ENCODE measurements at places on chromosomes 6 and 20.

- no peak for DNase-seq
Observed at GRCh38 chr6:140303218-140303949, 928.9 kb upstream of the CITED2 start.

GRCh38 chr6:150723857-150724256, 124.2 kb downstream of the PLEKHG1 start:
- DNase-seq = no peak

GRCh38 chr6:125154761-125155135, 1.2 kb downstream of the TPD52L1 start:
- DNase-seq = no peak

DNA sequence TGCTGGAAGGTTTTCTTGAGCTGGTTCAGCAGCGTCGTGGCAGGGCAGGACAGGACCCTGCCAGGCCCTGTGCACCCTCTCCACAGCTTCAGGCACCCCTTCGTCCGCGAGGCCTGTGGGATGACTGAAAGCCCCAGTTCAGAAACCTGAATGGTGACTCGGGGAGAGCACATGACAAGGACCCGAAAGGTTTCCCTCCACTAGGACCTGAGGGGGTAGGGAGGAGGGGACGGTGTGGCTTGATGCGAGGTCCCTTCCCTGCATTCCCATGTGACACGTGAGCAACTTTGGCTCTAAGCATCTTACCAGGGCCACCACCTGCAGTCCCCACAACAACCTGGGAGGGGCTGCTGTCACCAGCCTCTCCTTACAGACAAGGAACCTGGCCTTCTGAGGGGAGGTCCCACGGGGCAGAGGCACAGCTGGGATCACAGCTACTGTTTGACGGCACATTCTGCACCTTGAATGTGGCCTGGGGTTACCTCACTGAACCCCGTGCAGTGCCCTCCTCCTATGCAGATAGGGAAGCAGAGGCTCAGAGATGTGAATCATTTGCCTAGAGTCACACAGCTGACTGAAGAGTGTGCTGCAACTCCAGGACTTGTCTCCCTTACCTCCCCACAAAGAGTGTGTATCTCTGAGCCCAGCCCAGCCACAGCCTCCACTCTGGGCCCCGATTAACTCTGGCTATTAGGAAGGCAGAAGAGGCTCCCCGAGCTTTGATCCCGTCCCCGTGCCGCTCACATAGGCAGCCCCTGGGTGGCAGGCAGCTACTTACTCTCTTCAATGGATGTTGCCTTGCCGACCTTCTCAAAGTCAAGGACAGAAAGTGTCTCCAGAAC, 84.6 kb downstream of the PTPN1 start:
- no peak for DNase-seq

GRCh38 chr20:6130045-6130444, 7.2 kb upstream of the FERMT1 start:
- no peak for DNase-seq

GRCh38 chr20:56616716-56617115, 12.4 kb upstream of the TFAP2C start:
- no peak for DNase-seq

GRCh38 chr6:125924169-125924568, 32.4 kb upstream of the HINT3 start:
- DNase-seq = no peak

DNA sequence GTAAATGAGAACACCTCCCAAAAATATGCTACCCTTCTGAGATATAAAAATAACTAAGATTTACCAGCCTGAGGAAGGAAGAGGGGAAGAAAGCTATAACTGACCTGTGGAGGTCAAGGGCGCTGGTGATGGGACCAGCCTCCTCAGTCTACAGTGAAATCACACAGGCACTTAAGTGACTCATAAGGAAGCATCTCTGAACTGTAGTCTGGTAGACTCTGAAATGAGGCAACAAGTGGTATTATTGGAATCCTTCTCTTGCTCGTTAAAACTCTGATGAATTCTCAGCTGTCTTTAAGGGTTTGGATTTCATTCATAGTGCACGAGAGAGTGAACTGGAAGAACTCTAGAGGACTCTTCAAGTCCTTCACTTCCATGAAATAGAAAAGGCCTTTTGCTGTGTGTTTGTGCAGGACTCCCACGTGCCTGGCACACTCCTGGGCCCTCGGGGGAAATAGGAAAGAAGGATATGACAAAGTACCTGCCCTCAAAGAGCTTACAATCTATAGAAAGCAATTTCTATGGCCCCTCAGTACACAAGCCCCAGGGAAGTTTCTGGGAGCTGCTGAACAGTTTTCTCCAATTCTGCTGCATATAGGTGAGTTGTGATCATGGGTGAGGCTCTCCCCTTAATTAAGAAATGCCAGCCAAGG, 231.8 kb upstream of the RREB1 start:
- no peak for DNase-seq

- no peak for DNase-seq
Observed at GRCh38 chr6:146269482-146269881, 240.6 kb downstream of the GRM1 start.

- peak; percentile 54 for DNase-seq
Observed at GRCh38 chr20:38057351-38057972, 23.9 kb downstream of the RPRD1B start.

DNA sequence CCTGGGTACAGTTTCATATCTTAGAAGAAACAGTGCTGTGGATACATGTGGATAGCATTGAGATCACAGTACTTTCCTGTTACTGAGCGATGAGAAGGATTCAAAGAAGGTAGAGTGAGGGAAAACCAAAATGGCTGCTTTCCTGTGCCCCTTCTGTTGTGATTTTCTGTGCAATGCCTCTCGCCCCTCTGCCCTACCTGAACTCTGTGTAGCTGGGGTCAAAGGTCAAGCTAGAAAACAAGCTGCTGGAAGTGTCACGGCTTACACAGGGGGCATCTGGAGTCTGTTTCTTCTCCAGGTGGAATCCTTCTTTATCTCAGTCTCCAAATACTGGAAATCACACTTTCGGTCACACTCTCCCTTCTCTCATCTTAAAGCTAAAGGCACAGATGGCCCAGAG, 27.0 kb upstream of the CCN6 start:
- no peak for DNase-seq

- DNase-seq = no peak
Observed at GRCh38 chr20:2946988-2947961, 74.0 kb downstream of the PTPRA start.

DNA sequence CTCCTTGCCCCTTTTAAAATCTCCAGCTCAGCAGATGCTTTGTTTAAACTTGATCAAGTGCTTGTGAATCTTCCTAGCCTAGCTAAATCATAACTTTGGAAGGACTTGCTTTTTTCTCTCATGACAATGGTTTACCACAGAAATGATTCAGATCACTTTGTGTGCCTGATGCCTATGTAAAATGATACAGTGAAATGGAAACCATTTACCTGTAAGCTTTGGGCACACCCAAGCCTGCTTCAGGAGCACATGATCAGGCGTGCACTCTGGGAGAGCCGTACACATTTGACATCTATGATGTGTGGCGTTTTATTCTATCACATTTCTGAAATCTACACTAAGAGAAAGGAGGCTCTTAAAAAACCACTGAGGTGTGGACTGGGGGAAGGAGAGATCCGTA, 41.1 kb downstream of the PTPN1 start:
- no peak for DNase-seq

DNA sequence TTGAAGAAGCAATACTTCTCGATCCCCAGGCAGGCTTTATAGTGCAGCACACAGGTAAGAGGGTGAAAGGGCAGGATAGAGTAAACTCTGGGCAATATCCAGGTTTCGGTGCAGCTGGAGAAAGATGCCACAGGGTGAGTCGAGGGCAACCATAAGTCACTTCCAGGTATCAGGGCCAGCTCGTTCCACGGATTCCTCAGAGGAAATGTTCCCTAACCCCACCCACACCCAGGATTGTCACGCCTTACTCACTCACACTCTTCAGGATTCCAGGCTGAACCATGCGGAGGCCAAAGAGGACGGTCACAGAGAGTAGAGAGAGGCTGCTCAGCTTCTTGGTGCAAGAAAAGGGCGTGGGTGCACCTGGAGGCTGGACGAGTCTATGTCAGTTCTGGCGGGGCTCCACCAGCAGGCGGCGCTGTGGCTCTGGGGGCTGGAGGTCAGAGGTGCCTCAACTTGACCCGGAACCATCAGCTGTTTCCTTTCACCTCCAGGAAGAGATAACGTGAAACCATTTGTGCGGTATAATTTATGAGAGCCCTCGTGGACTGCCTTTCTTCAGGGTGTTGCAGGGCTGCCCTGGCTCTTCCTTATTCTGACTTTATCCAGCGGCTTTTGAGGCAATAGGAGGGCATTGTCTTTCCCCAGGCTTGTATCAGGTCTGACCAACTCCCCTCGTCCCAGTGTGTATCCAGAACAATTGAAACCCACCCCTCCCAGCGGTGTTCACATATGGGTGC, 14.5 kb upstream of the WFDC12 start:
- peak; percentile 65 for DNase-seq

DNA sequence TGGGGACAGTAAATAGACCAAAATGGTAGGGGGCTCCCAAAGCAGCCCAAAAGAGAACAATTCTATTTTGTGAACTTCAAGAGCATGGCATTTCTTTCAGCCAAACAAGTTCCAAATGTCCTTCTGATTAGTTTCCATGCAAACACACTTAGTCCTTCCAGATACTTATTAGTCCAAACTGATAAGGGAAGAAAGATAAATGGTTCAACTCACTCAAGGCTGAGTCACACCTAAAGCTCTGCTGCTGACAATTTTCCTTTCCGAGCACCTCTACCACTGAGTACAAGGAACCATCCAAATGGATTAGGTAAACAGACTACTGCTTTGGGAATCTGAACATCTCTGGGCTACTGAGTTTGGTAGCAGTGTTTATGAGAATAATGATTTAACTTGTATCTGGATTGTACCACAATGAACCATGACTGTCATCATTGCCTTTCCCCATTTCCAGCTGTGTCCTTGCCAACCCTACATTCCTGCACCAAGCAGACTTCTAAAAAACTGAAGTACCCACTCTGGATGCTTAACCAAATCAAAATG, 71.2 kb downstream of the TNFRSF21 start:
- no peak for DNase-seq

- DNase-seq = no peak
Observed at GRCh38 chr6:25170640-25171039, 108.5 kb upstream of the CARMIL1 start.

DNA sequence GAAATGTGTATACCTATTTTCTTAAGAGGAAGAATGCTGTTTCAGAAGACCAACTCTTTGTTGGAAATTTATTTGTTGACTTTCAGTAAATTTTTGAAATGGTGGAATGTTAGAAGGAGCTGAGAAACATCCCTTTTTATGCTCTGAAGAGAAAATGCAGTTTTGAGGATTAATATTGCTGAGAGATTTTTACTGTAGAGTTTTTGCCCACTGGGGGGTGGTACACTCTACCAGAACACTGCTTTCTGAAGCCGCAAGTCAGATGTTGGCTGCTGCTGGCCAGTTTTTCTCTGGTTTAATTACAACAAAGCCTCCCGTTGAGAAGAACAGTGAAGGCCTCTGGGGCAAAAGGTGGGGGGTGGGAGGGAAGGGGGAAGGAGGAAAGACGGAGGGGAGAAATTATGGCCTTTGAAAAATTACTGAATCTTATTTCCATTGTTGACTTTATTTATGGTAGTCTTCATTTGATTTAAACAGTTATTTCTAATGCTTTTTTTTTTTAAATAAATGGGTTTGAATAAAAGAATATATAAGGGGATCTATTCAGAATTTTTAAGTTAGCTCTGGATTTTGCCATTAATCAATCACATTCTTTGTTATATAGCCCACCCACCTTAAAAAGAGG, 3.0 kb downstream of the FLRT3 start:
- DNase-seq = no peak

DNA sequence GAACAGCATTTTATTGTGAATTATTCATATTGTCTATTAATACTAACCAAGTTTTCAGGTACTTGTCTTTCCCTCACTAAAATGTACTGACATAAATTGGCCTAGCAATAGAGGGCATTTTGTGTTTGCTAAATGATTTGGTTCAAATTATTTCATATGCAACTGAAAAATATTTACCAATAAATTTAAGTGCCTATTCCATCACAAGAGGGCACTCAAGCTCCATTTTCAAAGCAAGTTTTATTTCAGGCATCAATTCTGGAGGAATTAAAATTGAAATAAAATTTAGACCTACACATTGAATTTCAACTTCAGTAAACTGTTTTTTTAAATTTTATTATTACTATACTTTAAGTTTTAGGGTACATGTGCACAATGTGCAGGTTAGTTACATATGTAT, 114.3 kb upstream of the SYNCRIP start:
- DNase-seq = no peak

DNA sequence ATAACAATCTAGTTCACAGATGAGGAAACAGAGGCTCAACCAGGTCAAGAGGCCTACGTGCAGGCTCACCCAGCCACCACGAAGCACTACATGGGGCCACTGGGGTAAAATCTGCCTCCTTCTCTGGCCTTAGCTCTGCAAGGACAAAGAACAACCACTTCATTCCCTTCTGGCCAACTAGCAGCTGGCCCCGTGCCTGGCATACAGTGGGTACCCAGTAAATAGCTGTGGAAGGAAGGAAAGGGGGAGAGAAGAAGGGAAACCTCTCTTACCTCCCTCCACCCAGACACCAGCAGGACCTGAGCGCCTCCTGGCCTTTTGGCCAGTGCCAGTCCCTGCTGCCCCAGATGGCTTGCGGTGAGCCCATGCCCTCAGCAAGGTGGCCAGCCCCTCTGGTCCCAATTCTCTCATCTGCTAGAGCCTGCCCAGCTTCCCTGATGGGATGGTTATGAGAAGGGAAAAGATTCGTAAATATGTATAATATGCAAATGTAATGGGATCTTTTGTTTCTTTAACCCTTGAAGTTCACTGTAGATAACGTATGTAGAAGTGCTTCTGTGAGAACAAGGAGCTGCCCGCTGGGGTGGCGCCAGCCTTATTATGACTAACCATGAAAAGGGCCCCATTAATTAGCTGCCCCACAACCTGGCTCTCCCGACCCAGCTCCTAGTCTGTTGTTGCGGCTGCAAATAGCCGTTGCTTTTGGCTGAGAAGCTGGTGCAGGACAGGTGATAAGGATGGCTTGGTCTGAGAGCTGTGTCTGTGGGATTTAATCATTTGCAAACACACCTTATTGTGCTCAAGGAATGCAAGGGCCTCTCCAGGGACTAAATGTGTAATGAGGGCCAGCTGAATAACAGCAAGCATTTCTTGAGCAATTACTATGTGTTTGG, 62.0 kb downstream of the DLGAP4 start:
- no peak for DNase-seq

Measured in stimulated activated CD4-positive, alpha-beta T cell treated with anti-CD3 and anti-CD28 coated beads, TNF-alpha, amount 100 ng/mL, for 48 hours (primary cell).